IMR-90 (cell line): ENCODE measurements at places on chromosomes 11 and 22. TPM values are rescaled to one million over a fixed set of nuclear protein-coding genes. Genes with fewer than 3 reads are reported as not detected.

DDI1 gene
- total RNA-seq, result not detected in 2 replicates

MMP1 gene
- total RNA-seq, result 245 and 246 TPM in 2 replicates

DDX25 gene
- under 0.01 TPM in 1 of 2 replicates, not detected in the other for total RNA-seq

RHOD gene
- total RNA-seq, result 4.7 and 5.3 TPM in 2 replicates

XRRA1 gene
- 5.0 and 6.3 TPM in 2 replicates for total RNA-seq

UBQLN3 gene
- total RNA-seq, result not detected in 2 replicates

DGCR6 gene
- total RNA-seq, result 0.54 and 0.56 TPM in 2 replicates

RASSF10 gene
- not detected in 2 replicates for total RNA-seq

VPREB1 gene
- total RNA-seq, result not detected in 2 replicates

SMIM38 gene
- under 0.01 and 0.28 TPM in 2 replicates for total RNA-seq

APOA1 gene
- 0.18 and 0.56 TPM in 2 replicates for total RNA-seq

OR51B2 gene
- not detected in 2 replicates for total RNA-seq

NAALAD2 gene
- under 0.01 TPM in 1 of 2 replicates, not detected in the other for total RNA-seq

EHF gene
- total RNA-seq, result under 0.01 TPM in 1 of 2 replicates, not detected in the other

MRGPRE gene
- total RNA-seq, result not detected in 2 replicates

PLAAT5 gene
- not detected in 2 replicates for total RNA-seq

APOL6 gene
- total RNA-seq, result 7.2 TPM in 2 replicates

TSSK2 gene
- total RNA-seq, result not detected in 2 replicates

TUG1 gene
- total RNA-seq, result 63.3 and 68.8 TPM in 2 replicates

LRP4 gene
- total RNA-seq, result 3.9 and 4.1 TPM in 2 replicates

UCP3 gene
- under 0.01 TPM in 2 replicates for total RNA-seq

SCGB1C1 gene
- total RNA-seq, result not detected in 2 replicates

KCNQ1OT1 gene
- 1.9 and 2.0 TPM in 2 replicates for total RNA-seq

CD3E gene
- not detected in 2 replicates for total RNA-seq

SLC25A18 gene
- total RNA-seq, result under 0.01 TPM in 1 of 2 replicates, not detected in the other

NTM gene
- total RNA-seq, result 17.8 and 19.5 TPM in 2 replicates

GGTLC3 gene
- total RNA-seq, result not detected in 2 replicates

DNAL4 gene
- 6.1 and 6.9 TPM in 2 replicates for total RNA-seq

POU2AF3 gene
- not detected in 2 replicates for total RNA-seq

CELSR1 gene
- total RNA-seq, result 0.36 and 0.56 TPM in 2 replicates

LDLRAD3 gene
- 2.7 and 3.6 TPM in 2 replicates for total RNA-seq

IL18 gene
- total RNA-seq, result 0.54 and 0.83 TPM in 2 replicates

OR4D9 gene
- total RNA-seq, result not detected in 2 replicates

ZC3H7B gene
- total RNA-seq, result 35.6 and 37.6 TPM in 2 replicates

DDTL gene
- total RNA-seq, result 0.36 and 0.83 TPM in 2 replicates

NAV2 gene
- total RNA-seq, result 4.5 and 4.7 TPM in 2 replicates

ESAM gene
- under 0.01 TPM in 1 of 2 replicates, not detected in the other for total RNA-seq

MS4A6E gene
- total RNA-seq, result not detected in 2 replicates

OR52I1 gene
- not detected in 2 replicates for total RNA-seq

AP1B1 gene
- total RNA-seq, result 65.5 and 70.8 TPM in 2 replicates

HMOX1 gene
- 16.4 and 23.1 TPM in 2 replicates for total RNA-seq

CNIH2 gene
- 0.54 and 0.83 TPM in 2 replicates for total RNA-seq

MS4A4A gene
- total RNA-seq, result not detected in 2 replicates

MMP7 gene
- total RNA-seq, result not detected in 2 replicates

MRPL16 gene
- 43.9 and 56.9 TPM in 2 replicates for total RNA-seq

MRPL17 gene
- 65.8 and 70.3 TPM in 2 replicates for total RNA-seq

FGF19 gene
- total RNA-seq, result not detected in 2 replicates
